ENCODE measurements at places on chromosomes 2 and 18. TPM values are rescaled to one million over a fixed set of nuclear protein-coding genes. Genes with fewer than 3 reads are reported as not detected.

DNA sequence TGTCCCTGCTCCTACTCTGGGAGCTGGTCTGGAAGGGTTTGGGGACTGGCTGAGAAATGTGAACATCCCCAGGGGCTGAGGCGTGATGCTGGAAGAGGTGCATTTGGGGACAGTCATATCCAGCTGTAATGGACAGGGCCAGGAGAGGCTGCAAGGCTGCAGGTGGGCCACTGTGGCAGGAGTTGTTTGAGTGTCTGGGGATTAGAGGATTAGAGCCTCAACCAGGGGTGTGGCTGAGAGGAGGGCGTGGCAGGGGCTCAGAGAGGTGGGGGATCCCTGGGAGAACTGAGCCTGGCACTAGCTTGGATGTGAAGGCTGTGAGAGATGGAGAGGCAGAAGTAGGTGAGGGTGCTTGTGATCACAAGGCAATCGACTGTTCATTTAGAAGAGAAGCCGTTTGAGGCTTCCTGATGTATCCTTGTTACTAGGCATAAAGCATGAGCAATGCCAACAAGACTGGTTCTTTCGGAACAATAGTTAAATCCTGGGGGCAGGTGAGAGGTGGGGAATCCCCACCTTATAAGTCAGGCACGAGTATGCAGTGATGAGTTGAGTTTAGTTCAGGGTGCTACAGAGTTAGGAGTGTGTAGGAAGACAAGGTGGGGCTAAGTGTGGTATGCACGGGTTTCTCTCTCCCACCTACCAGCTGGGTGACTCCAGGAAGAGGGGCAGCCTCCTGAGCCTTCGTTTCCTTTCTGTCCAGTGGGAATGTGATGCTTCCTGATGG, 31.9 kb downstream of the SH3RF3 start:
- DNase-seq, result no peak

- DNase-seq, result no peak
These were observed 868 bp downstream of the CGREF1 start for GRCh38 chr2:27117995-27118524.

GRCh38 chr2:111052621-111053020, 68.1 kb upstream of the BCL2L11 start:
- DNase-seq, result no peak

DNA sequence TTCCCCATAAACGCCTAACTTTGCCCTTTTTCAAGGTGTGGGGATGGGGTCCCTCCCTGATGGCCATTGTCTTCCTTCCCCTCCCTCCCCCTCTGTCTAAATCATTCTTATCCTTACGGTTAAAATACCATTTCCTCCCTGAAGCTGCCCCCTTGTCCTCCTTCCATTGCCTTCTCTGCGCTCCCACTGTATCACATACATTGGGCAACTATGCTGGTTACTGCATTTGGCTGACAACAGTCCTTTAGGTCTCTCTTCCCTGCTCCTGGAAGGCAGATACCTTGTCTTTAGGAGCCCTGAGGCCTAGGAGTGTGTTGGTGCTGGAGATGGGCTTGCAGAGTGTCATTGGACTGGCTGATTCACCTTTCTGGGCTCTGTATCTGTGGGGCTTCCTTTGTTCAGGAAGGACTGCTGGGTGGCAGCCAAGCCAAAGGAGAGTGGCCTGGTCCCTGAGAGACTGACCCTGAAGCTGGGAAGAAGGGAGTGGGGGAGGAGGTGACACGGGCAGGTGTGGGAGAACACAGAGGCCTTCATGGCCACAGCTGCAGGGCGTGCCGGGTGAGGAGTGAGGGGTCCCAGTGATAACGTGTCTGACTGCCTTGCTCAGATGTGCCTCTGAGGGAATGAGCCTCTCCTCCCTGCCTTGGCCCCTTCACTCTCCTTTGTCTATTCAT, 2.2 kb downstream of the WNT6 start:
- no peak for DNase-seq

- no peak for DNase-seq
These were observed 10.4 kb downstream of the TXNL1 start for GRCh38 chr18:56627991-56628390.

DNA sequence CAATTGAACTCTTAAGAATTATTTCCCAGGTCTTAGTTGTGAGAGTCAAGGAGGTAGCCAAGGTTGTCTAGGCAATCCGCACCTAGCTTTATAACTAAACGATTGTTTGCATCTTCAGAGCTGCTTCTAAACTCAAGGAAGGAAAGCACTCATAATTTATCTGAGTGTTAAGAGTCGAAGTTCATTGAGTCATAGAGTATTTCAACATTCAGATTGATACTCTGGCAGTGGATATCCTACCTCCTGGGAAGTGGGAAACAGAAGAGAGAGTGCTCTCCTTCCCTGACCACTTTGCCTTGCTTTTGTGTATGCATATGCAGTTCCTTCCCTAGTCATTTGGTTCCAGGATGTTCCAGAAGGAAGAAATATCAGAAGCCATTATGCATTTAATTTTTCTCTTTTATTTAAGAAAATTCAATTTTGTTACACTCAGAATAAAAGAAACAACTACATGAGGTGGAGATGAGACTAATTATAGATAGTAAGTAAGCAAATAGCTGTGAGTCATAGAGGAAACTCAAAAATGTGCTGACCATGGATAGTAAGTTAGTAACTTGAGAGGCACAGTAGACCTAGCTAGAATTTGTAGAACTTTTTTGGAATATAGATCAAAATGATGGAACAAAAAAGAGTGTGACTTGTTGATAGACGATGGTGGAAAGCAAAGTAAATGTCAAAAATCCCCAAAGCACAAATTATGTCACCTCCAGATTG, 35.4 kb upstream of the FSHR start:
- no peak for DNase-seq

DNA sequence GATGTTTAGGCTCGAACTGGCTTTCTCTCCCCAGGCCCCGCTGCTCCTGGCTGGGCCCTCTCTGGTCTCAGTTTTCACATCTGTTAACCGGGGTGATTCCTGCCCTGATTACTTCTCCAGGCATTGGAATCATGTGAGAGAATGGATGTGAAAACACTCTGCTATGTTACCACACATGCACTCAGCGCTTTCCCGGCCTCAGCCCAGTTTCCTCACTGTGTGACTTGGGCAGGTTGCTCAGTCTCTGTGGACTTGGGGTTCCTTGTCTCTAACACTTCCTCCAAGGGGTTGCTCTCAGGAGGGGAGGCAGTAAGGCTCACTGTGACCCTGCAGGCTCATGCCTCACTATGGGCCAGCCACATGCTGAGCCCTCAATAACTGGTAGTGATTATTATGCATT, 230.4 kb upstream of the HS6ST1 start:
- no peak for DNase-seq

DNA sequence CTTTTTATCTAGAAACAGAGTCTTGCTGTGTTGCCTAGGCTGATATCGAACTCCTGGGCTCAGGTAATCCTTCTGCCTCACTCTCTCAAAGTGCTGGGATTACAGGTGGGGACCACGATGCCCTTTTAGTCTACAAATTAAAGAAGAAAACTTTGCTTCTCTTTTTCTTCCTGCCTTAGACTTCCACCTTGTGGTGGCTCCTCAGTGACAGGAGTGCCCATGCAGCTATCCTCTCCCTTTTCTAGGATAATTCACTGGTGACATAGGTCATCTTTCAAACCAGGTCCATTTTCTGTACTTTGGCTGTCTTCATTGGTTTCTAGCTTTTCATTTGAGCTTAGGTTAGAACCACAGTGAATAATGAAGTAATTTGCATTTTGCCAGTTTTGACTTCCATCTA, 13.6 kb downstream of the DCAF17 start:
- no peak for DNase-seq

GRCh38 chr18:9474108-9474982, 968 bp upstream of the RALBP1 start:
- no peak for DNase-seq

DNA sequence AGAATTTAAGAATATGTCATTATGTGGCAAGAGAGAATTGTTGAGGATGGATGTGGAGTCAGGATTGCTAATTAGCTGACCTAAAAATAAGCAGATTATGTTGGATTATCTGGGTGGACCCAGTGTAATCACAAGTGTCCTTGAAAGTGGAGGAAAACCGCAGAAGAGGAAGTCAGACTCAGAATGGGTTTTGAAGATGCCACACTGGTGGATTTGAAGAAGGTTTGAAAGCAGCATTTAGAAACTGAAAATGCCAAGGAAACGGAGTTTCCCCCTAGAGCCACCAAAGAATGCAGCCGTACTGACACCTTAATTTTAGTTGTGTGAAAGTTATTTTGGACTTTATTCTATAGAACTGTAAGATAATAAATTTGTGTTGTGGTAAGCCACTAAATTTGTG, 41.6 kb upstream of the DPP10 start:
- no peak for DNase-seq

GRCh38 chr18:49061239-49061990, 110.7 kb upstream of the SMAD7 start:
- DNase-seq, result no peak

IFIH1 gene
- 8.4 TPM for total RNA-seq

PLEK gene
- total RNA-seq, result not detected

CYP27A1 gene
- total RNA-seq, result 28.6 TPM

LIPT1 gene
- total RNA-seq, result 11.8 TPM

QPCT gene
- total RNA-seq, result 26.4 TPM

ZEB2 gene
- total RNA-seq, result 6.3 TPM

REG3G gene
- not detected for total RNA-seq

PTPRN gene
- total RNA-seq, result 0.75 TPM

IL36RN gene
- total RNA-seq, result not detected
